ENCODE measurements at places on chromosomes 2 and 18.

- no peak for DNase-seq
Measured at GRCh38 chr2:62783679-62784078, 78.2 kb downstream of the EHBP1 start.

- DNase-seq: no peak
Measured at GRCh38 chr18:52060607-52061304, 279.2 kb upstream of the DCC start.

DNA sequence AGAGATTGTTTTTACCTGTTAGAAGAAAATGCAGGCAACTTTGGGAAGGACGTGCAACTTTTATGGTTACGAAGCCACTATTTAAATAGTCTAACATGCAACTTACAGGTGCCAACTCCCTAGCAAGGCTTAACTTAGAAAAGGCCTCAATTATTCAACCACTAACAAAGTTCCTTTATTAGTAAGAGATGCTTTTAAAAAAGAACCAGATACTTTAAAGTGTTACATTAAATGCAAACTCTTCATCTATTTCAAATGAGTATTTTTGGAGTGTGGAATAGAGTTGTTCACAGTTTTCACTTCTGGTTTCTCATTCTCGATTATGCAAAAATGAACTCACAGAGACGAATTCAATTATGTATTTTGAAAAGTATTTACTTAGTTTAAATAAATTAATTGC is 51.7 kb downstream of the PELI1 start:
- DNase-seq: no peak

GRCh38 chr2:27664154-27664574 is 475 bp downstream of the SLC4A1AP start:
- DNase-seq: no peak

DNA sequence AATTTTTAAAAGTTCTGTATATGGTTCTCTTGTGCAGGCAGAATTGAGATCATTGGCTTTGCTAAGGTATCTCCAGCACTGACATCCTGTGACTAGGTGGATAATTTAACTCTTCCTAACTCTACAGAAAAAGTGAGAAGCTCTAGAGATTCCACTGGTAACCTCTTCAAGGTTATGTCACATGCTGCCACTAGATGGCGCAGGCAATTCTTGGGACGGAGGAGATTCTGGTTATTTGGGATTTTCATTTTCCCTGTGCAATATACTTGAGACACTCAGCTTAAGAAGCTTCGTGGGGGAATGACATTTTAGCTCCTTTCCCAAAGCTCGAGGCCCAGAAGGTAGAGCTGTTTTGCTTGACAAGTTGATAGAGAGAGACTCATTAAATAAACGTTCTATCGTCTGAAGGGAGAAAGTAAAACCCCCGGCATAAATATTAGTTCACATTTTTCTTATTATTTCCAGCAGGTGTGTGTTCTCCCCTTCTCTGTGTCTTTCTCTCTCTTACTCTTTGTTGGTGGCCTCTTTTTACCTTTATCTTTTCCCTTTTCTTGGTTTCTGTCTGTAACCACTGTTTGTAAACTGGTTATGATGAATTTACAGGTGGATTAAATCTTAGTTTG is 26.6 kb upstream of the LANCL1 start:
- peak; percentile 88 for DNase-seq

DNA sequence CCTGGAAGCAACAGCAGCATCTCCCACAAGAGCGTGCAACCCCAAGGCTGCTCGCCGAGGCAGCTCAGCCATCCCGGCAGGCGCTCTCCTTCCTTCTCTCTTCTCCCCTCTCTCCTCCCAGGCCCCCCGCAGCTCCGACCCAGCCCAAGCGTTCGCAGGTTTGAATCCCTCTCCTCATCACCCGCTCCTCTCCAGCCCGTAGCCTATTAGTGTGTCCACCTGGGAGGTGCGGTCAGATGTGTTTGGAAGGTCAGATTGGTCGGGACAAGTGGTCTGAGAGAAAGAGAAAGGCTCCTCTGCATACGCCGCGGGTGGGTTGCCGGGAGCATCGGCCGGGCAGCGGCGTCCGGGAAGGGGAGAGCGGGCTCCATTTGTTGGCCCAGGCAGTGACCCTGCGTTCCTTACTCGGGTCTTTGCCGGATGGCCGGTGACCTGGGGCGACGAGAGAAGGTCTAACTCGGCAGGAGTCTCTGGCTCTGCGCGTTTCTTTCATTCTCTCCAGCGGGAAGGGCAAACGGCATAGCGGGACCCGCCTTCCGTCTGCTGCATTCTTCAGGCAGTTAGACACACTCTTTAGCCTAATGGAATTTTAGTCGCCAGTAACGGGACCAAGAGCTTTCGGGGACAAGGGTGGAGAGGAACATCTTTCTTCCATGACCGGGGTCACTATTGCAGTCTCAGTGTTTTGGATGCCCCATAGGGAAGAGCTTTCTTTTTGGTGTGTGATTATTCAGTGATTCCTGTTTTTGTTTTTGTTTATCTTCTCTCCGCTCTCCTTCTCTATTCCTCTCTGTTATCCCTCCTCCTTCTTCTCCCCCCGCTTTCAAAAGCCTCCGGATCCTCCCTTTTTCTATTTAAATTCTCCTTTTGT is 1.1 kb upstream of the TMEFF2 start:
- DNase-seq: no peak

DNA sequence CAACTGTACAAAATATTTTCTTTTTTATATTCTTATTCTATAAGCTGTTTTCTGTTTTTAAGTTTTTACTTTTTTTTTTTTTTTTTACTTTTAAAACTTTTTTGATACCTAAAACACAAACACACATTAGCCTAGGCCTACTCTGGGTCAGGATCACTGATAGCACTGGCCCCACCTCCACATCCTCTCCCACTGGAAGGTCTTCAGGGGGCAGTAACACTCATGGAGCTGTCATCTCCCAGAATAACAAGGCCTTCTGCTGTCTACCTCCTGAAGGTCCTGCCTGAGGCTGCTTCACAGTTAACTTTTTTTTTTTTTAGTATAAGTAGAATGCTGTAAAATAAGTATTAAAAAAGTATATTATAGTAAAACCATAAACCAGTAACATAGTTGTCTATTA is 415.1 kb downstream of the PTPRM start:
- no peak for DNase-seq

GRCh38 chr2:113920996-113921395 is 31.1 kb downstream of the ACTR3 start:
- DNase-seq: no peak

DNA sequence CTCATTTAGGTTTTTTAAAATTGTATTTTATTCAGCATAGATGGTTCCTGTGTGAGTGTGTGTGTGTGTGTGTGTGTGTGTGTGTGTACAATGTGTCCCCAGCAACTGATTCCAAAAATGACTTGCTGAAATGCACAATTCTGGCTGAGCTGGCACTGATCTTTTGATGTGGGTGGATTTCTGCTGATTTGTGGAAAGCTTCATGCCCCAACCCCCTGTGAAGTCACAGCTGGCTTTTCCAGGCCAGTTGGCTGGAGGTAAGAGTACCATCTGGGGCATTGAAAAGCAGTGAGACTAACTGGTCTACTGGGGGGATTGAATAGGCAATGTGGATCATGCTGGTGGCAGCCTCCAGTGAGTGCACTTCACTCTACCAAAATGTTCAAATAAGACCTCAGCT is 187.2 kb downstream of the LRRTM1 start:
- DNase-seq: no peak

GRCh38 chr2:57107353-57107752 is 923.6 kb downstream of the CCDC85A start:
- DNase-seq: no peak

DNA sequence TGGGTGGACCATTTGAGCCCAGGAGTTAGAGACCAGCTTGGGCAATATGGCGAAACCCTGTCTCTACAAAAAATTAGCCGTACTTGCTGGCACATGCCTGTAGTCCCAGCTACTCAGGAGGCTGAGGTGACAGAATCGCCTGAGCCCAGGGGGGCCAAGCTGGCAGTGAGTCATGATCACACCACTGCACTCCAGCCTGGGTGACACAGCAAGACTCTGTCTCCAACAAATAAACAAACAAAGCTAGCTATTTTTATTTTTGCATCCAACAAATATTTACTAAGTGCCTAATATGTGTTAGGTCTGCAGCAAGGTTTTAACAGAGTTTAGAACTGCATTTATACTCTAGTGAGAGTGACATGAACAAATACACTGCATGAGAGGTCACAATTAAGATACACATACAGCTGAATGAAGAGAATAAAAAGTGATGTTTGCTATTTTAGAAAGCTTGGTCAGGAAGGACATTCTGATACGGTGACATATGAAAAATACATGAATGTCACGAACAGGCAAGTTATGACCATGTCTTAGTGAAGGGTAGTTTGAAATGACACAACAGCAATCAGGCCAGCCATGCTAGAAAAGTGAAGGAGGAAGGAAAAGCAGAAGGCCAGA is 83.2 kb upstream of the FRZB start:
- DNase-seq: no peak
